ENCODE measurements at places on chromosomes 2 and 18.
A peak's percentile ranks its signal among the peaks of the same experiment; 100 is the strongest.

DNA sequence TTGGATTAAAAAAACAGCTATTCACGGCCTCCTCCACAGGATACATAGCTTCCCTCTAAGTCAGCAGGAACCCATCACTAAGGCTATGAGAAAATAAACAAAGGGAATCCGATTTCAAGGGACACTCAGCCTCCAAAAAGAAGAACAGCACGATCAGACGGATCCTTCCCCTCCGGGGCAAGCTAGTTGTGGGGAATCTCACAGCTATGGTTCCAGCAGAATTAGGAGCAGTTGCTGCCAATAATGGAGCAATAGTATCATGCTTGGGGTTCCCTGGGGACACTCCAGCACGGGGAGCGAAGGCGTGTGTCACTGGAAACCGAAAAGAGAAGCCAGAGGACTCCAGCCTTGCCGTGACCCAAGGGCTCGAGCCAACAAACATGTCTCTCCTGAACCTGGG lies 163.1 kb downstream of the TTC32 start:
- DNase-seq = no peak

DNA sequence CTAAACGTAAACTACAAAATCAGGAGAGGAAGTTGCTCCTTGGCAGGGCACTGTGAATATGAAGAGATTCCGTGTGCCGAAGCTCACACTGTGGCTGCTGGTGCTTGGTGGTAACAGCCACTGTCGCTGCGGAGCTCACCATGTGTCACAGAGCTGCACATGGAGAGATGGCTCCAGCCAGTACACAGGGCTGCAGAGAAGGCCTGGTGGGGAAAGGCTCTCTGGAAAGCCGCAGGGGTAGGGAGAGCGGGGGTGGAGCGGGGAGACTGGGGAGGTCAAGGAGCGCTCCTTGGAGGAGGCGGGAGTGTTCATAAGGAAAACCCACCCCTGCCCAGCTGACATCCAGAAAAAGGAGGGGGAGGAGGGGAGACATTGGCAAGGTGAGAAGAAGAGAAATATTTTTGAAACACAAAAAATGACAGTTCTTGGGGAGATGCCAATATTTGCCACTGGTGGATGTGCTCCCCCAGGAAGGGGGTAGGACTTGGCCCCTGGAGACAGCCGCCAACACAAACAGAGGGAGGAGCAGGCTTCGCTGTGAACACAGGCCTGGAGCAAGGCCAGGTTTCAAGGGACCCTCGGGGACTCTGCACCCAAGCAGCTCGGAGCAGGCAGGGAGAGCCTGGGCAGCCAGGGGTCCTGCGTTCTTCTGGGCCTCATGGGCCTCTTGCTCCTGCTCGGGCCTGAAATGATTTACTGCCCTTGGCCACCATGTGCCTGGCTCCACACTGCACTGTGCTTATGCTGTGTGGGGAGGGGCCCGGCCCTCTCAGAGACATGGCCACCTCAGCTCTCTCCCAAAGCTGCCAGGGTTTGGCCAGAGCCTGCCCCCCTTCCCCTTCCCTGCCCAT lies 102.6 kb upstream of the GLI2 start:
- DNase-seq = no peak

DNA sequence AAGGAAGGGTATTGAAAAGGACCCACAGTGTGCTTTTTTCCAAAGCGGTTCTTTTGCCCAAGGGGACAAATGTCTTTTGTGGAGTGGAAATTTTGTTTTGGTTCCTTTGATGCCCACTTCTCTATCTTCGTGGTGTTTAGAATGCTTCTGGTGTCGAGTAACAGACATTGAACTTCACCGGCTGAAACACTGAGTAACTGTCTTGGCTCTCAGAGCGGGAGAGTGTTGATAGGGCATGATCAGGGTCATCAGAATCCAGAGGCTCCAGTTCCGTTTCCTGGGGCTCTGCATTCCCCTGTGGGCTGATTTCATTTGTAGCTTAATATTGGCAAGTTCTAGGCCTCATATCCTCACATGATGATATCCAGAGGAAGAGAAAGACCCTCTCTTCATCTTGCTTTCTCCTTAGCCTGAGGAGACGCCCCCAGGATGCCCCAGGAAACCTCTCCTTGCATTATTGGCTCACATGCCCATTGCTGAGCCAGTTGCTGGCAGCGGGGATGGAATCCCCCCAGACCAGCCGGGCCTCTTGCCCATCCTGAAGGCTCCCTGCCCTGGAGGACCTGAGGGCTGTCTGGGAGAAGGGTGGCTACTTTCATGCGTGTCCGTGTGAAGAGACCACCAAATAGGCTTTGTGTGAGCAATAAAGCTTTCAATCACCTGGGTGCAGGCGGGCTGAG lies 27.9 kb upstream of the AGFG1 start:
- DNase-seq = no peak

DNA sequence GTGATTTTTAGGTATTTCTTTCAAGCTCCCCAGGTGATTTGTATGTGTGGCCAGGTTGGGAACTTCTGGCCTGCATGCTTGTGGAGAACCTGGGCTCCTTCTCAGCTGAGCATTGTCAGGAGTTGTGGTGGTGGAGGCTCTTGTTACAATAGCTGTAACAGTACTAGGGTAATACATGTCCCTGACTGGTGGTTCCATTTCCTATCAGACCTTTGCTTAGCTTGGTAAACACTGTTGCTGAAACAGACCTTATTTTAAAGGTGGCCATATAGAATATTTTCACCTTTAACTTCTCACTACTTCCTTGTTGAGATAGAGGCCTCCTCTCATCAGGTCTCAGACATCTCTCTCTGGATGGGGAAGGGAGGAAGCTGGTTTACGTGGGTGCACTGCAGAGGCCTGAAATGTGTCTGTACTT lies 79.2 kb downstream of the SETBP1 start:
- no peak for DNase-seq

DNA sequence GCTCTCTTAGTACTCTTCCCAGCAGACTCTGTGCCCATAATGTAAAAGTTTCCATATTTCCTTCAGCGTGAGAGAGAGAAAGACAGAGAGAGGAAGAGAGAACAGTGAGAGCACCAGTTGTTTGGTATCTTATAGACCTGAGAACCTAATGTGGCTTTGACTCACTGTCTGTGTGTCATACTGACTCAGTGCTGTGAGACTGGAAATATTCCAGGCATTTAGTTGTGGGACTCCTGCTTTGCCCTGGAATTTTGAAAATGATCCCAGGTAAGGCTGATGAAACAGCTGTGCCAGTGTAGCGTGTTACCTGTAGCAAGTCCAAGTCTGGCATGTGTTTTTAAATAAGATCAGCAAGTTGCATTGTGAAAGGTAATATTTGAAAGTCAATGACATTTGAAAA lies 87.9 kb upstream of the KCNH7 start:
- no peak for DNase-seq

DNA sequence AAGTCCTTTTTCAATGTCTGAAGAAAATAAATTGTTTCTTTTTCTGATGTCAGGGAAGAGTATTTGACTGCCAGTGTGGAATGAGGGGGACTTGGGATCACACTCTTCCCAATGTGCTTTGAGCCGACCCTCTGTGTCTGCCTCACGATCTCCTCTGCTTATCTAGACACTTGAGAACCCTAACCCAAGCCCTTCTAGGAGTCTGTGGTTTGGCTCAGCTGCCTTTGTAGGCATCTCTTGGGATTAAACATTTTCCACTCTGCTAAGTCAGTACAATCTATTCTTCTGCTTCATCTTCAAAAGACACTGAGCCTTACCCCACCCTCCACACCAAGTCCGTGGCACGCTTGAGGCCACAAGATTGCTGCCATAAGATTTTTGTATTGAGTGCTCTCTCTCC lies 19.4 kb downstream of the FAM110C start:
- no peak for DNase-seq

DNA sequence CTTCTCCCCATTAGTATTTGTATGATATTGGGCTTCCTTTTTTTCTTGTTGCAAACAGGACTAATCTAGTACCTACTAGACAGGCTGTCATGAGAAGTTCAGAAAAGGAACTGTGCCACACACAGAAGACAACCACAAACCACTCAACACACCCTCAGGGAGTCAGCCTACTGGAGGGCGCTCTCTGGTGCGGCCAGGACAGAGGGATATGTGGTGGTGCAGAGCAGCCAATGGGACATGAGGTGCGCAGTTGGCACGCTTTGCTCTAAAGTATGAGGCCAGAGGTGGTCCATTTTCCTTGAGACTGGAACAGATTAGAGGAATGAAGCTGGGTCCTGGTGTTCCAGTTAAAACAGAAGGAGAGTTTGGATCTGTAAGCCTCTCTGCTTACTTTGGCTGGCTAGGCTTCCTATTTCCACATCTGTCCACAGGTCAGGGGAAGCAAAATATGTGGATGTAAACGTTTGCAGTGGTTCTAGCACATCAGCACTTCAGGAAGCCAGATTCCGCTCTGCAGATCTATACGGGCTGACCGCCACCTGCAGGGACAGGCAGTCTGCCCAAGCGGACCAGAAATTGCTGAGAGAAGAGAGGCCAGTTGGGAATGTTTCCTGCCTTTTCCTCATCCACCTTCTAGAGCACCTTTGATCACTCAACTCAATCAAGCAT lies 114.1 kb downstream of the GFPT1 start:
- DNase-seq = no peak

DNA sequence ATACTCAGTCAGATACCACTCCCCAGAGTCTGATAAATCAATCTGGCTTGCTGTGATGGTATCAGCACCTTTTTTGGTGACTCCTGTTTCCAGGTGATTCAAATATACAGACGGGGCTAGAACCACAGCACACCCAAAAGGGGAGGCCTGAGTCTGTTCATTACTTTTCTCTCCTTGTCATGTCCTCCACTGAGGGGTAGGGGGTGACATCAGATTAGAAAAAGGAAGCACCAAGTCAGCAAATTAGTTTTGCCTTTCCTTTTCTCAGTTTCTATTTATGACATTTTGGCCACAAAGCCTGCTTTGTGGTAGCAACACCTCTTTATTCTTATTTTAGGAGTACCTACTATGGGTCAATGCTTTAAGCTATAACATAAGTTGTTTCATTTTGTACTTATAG lies 127.4 kb downstream of the CCDC102B start:
- DNase-seq = no peak

DNA sequence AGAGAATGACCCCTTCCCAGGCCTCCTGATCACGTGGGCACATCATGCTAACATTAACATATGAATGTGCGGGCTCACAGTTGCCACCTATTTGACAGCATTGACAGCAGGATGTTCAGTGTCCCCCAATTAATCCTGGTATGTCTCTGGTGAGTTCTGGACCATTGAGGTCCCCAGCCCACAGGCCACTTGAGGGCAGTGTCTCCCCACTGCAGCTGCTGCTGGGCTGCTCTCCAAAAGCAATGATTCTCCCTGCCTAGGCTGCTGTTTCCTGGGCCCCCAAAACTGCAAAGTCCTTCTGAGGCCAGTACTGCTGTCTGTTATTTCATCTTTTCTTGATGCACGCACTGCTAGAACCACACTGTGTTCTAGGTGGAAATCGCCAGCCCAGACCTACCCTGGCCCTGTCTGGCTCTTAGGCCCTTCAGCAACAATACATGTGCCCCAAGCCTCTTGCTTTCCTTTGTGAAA lies 52.7 kb upstream of the MAPK4 start:
- DNase-seq = peak; percentile 32

- DNase-seq = no peak
Observed at GRCh38 chr2:84947010-84947593, 23.9 kb upstream of the KCMF1 start.

DNA sequence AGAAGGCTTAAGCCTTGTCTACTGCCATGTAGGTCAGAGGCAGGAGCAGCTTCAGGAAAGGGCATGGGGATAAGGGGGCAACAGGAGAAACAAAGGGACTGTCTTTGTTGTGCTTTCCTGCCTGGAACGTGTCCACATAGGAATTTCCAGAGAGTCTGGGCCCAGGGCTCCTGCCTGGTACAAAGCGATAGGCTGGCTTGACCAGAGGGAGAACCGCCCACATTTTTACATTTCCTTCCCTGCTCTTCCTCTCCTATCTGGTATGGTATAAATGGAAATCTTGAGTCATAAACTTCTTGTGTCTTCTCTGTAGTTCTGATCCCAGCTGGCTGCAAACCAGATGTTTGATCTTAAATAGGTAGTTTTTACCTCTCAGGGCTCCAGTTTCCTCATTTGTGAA lies 414.8 kb downstream of the HRH4 start:
- no peak for DNase-seq

GRCh38 chr2:109028277-109028676 lies 39.3 kb upstream of the EDAR start:
- DNase-seq = no peak

- DNase-seq = no peak
Observed at GRCh38 chr2:238744951-238745350, 102.9 kb upstream of the TWIST2 start.

- DNase-seq = no peak
Observed at GRCh38 chr2:101861382-101861781, 130.4 kb upstream of the IL1R2 start.

- no peak for DNase-seq
Observed at GRCh38 chr2:65064728-65065552, 8.7 kb downstream of the CEP68 start.

DNA sequence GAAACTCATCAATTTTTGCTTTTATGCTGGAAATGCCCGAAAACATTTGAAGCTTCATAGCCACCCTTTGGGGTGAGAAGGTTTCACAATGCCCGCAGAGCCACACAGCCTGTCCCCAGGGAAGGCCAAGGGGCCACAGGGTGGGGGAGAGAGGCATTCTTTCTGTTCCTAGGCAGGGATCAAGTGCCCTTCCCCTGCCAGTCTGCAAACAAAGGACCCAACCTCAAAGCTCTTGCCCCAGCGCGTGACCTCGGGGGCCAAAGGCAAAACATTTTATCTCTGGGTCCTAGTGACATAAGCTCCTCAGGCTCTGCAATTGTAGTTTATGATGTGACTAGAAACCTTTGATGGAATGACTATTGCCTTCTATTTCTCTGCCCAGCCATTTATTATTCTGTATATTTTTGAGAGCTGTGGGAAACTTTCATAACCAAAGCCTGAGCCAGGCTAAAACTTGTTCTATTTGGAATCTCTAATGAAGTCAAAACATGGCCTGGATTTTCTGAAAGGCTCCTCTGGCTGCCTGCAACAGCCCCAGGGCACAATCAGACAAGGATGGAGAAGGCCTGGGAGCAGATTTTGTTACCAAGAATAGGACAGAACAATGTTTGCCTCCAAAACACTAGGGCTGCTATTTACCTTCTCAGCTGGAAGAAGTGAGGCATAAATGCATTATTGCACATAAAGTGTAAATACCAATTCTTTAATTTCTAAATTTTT lies 137.2 kb upstream of the KCTD1 start:
- DNase-seq = peak; percentile 15
